ENCODE measurements at places on chromosomes 1 and 21. TPM values are rescaled to one million over a fixed set of nuclear protein-coding genes. Genes with fewer than 3 reads are reported as not detected.

Gene NBPF6
- not detected for total RNA-seq

Gene MCM3AP
- total RNA-seq: 93.3 TPM

Gene SYF2
- 21.9 TPM for total RNA-seq

Gene KANK4
- total RNA-seq: 0.63 TPM

DNA sequence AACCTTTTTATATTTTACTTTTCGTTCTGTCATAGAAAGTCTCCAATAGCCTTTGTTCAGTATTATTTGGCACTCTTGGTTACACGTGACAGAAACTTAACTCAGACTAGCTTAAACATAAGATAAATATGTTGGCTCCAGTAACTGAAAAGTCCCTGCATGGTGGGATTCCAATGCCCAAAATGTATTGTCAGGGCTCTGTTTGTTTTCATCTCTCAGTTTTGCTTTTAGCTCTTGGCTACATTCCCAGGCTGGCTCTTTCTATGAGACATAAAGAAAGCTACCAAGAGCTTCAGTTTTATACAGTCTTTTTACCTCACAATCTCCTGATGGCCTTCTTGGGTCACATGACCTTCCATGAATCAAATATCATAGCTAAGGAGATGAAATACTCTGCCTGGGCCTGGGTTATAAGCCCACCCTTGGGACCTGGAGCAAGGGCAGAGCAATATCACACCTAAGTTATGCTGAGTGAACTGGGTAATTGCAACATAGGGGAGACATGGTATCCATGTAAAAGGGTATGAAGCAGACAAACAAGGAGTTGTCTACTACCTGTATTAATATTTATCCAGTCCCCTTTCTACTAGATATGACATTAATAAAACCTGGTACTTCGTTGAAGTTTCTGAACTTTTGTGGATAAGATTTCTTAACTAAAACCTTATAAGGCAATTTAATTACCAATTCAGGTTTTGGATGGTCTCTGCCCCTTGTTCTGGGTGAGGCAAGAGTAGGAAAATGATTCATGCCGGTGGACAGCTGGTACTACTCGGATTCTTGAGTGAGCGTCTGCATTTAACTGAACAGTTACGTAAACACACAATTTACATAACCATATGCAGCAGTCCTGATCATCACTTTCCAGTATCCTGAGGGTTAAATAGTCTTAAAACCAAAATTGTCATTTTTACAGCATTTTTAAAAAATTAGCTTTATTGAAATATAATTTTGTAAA is 442.3 kb downstream of the GPATCH2 start:
- DNase-seq: no peak

- DNase-seq: no peak
Observed at GRCh38 chr1:83918688-83919285, 80.1 kb downstream of the TTLL7 start.

- no peak for DNase-seq
Observed at GRCh38 chr1:201724766-201725118, 104.2 kb upstream of the IPO9 start.

- no peak for DNase-seq
Observed at GRCh38 chr21:15826147-15826780, 96.5 kb downstream of the USP25 start.

DNA sequence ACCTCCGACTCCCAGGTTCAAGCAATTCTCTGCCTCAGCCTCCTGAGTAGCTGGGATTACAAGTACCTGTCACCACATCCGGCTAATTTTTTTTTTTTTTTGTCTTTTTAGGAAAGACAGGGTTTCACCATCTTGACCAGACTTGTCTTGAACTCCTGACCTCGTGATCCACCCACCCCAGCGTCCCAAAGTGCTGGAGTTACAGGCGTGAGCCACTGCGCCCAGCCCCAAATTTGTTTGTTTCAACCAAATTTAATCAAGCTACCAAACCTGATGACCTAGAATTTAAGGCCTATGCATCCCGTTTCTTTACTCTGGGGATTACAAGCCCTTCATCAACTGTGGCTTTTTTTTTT is 58.3 kb upstream of the TBX15 start:
- DNase-seq: no peak

- DNase-seq: no peak
Observed at GRCh38 chr1:241020851-241021697, 335.9 kb downstream of the RGS7 start.
